ENCODE measurements at places on chromosomes 6 and 20. TPM values are rescaled to one million over a fixed set of nuclear protein-coding genes. Genes with fewer than 3 reads are reported as not detected.

Gene TNFRSF21
- total RNA-seq, result 9.4 TPM

Gene SPTLC3
- total RNA-seq, result 3.1 TPM

Gene RTF2
- 85.7 TPM for total RNA-seq

Gene PSMG4
- total RNA-seq, result 23.4 TPM

Measured in regular cardiac myocyte (primary cell).